ENCODE measurements at places on chromosomes 11 and 22.

- no peaks in the 10 kb centered on the region for H3K36me3 ChIP-seq
- H3K27me3 ChIP-seq = no peaks in the 10 kb centered on the region
Observed at GRCh38 chr11:66359662-66360087, 11.9 kb downstream of the SLC29A2 start.

- no peaks in the 10 kb centered on the region for H3K36me3 ChIP-seq
- H3K27me3 ChIP-seq = no peaks in the 10 kb centered on the region
- DNase-seq = no peak
- H3K4me1 ChIP-seq = peaks cover 7% of the 10 kb centered on the region
Observed at GRCh38 chr22:17633998-17634323, 4.6 kb upstream of the BCL2L13 start.

- DNase-seq = no peak
- H3K4me1 ChIP-seq = no peaks in the 10 kb centered on the region
- peaks cover 4% of the 10 kb centered on the region for H3K27me3 ChIP-seq
- no peak overlapping the region for H3K4me3 ChIP-seq
Observed at GRCh38 chr11:123221096-123221561, 26.1 kb upstream of the CLMP start.

GRCh38 chr11:104465321-104465720 lies 301.4 kb upstream of the PDGFD start:
- no peak overlapping the region for H3K4me3 ChIP-seq
- DNase-seq = no peak
- H3K36me3 ChIP-seq = no peaks in the 10 kb centered on the region
- no peaks in the 10 kb centered on the region for H3K4me1 ChIP-seq
- H3K27ac ChIP-seq = no peak overlapping the region

- H3K36me3 ChIP-seq = peaks cover 44% of the 10 kb centered on the region
- H3K27me3 ChIP-seq = no peaks in the 10 kb centered on the region
- no peak for DNase-seq
- no peak overlapping the region for H3K4me3 ChIP-seq
- no peaks in the 10 kb centered on the region for H3K4me1 ChIP-seq
Observed at GRCh38 chr11:117410861-117411710, 83.4 kb downstream of the CEP164 start.

GRCh38 chr11:30317030-30317429 lies 5.9 kb upstream of the ARL14EP start:
- no peaks in the 10 kb centered on the region for H3K36me3 ChIP-seq
- no peak overlapping the region for H3K27ac ChIP-seq
- H3K27me3 ChIP-seq = no peaks in the 10 kb centered on the region
- no peak for DNase-seq
